Stimulated activated CD4-positive, alpha-beta T cell treated with anti-CD3 and anti-CD28 coated beads, TNF-alpha, amount 100 ng/mL, for 1 hour (primary cell): ENCODE measurements at places on chromosomes 16 and 17.

- DNase-seq = no peak
Measured at GRCh38 chr16:54703339-54703738, 227.3 kb upstream of the IRX5 start.

DNA sequence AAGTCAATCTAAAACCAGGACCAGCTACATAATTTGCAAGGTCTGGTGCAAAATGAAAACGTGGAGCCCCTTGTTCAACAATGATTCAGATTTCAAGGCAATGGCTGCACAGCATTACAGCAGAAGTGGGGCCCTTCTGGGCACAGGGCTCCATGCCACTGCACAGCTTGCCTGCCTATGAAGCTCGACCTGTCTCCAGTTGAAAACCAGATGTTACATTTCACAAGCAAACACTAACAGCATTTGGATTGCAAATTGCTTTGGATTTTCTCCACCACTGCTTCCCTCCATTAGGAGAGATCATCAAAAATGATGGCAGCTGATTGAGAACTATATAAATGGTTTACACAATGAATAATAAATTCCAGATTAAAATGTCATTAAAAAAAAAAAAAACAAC is 551.4 kb upstream of the ZFHX3 start:
- DNase-seq = no peak

GRCh38 chr17:79388556-79389295 is 222.1 kb downstream of the RBFOX3 start:
- DNase-seq = no peak

GRCh38 chr16:49498264-49498663 is 124.7 kb downstream of the C16orf78 start:
- no peak for DNase-seq

DNA sequence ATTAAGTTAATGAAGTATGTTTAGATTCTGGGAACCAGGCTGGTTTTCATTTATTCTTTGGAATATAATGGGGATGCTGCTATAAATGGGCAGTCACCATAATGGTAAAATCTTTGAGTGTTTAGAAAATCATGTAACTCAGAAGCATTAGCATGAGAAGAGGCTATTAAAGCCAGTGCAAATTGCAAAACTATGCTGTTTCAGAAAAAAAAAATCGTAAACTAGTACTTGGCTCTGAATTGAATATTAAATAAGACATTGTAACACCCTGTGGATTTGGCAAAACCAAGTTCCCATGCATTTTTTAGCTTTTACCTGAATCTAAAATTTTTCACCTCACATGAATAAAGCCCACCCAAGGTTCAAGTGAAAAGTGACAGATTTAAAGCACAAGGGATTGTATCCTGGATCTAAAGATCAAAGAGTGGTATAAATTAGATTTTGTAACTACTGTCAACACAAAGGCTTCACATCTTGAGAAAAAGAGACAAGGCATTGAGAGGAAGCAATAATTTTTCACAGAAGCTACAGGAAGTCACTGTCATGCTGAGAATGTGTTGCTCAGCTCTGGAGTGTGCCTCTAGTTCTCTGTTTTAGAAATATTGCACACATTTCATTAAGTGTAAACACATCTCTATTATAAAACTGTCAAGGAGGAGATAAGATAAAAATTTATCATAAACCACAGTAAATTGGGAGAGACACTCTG is 142.2 kb downstream of the ABCA8 start:
- DNase-seq = no peak

GRCh38 chr16:25189305-25189704 is 27.4 kb upstream of the AQP8 start:
- no peak for DNase-seq
